ENCODE measurements at places on chromosomes 11 and 22.

- DNase-seq, result no peak
Measured at GRCh38 chr11:26321516-26321915, 10.4 kb upstream of the ANO3 start.

DNA sequence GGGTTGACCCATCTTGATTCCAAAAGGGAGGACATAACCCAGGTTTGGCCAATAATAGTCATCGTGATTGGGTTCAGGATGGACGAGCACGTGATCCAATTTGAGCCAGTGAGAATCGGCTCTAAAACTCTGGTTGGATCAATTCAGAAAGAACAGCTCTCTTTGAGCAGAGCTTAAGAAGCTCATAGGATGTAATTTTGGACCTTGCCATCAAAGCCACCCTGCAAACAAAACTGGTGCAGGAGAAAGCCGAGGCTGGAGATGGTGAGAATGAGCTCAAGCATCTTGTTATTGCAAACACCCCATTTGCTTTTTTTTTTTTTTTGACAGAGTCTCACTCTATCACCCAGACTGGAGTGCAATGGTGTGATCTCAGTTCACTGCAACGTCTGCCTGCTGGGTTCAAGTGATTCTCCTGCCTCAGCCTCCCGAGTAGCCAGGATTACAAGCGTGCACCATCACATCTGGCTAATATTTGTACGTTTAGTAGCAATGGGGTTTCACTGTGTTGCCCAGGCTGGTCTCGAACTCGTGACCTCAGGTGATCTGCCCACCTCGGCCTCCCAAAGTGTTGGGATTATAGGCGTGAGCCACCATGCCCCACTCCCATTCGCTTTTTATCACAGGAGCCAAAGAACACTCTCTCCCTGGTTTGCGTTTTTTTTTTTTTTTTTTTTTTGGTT, 13.8 kb upstream of the MIAT start:
- no peak for DNase-seq

GRCh38 chr11:130000552-130001176, 2.0 kb downstream of the PRDM10 start:
- no peak for DNase-seq

DNA sequence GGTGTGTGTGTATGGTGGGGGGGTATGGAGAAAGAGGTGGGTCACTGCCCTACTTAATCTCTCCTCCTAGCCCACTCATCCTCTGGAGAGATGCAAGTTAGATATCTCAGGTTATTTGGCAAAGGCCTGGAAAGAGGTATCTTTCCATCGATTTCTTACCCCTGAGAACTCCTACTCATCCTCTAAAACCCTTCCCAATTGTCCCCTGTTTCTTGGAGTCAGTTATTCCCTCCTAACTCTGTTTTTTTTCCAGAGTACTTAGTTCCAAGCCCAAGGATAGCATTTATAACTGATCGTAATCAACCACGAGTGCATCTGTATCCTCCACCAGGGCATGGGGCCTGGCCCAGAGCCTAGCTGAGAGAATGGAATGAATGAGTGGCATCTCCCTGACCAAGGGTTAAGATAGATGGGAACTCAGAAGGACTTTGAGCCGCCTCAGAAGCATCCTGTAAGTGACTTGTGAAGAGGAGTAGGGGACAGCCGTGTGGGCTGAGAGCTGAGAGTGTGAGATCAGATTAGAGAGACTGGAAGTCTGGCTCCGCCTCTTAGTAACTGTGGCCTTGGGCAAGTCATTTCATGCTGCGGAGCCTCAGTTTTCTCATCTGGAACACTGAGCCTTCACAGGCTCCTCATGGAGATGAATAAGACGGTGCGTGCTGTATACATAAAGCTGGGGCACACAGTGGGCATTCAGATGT, 16.2 kb downstream of the CD6 start:
- DNase-seq, result no peak

DNA sequence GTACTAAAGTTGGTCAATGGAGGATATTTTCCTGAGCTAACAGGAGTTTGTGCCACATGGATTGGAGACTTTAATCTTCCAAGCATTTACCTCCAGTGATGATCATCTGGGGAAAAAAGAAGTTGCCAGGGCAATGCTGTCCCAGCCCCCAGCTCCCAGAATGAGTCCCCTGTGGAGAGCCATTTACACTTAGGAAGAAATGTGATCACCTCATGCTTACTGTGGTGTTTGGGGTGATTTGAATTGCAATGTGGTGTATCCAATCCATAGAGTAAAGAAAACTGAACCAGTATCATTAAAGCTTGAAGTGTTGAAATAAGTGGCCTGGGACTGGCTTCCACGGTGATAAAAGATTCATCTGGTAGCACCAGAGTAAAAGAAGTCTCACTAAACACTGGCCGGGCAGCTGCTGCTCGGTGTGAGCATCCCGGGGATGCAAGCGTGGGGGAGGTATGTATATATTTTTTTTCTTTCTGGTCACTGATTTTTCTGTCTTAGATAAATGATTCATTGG, 117.2 kb upstream of the NTM start:
- no peak for DNase-seq

GRCh38 chr11:73913472-73913871, 36.7 kb downstream of the PAAF1 start:
- no peak for DNase-seq

DNA sequence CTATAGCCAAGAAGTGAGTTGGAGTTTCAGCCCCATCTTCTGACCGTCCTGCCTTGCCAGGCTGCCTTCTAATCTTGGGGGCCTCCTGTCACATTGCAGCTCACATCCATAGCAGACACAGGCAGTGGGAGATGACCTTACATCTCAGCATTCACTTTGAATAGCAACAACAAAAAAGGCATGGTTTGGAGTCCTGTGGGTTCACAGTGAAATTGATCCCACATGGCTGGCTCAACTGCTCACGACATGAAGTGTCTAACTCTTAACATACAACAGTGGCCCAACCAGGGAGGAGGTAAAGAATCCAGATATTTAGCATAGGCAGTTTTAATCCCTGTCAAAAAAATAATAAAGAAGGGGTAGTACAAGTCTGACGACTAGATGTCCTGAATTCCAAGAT, 38.1 kb downstream of the DBX1 start:
- DNase-seq, result no peak

DNA sequence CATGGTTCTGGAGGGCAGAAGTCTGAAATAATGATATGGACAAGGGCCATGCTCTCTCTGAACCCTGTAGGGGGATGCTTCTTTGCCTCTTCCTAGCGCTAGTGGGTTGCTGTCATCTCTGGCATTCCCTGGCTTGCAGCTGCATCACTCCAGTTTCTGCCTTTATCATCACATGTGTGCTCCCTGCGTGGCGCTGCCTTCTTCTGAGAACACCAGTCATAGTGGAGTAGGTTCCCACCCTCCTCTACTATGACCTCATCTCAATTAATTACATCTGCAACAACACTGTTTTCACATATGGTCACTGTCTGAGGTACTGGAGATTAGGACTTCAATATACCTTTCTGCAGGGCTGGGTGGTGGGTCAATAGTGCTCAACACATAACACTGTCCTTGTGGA, 402.3 kb upstream of the NARS2 start:
- DNase-seq, result no peak

DNA sequence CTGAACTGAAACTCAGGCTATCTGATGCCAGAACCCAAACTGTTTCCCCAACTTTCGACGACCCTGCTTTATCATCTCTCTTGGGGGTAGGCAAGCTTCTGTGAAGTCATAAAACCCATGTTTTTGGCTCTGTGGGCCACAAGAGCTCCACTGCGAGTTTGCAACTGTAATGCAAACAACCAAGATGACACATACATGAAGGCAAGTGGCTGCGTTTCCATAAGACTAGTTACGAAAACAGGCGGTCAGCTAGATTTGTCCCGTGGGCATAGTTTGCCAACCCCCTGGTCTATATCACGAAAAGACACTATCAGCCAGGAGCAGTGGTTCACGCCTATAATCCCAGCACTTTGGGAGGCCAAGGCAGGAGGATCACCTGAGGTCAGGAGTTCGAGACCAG, 37.5 kb downstream of the TPST2 start:
- DNase-seq, result no peak

GRCh38 chr22:20777420-20778177, 3.7 kb downstream of the SERPIND1 start:
- DNase-seq, result no peak

- DNase-seq, result no peak
Measured at GRCh38 chr22:49235463-49236300, 592.0 kb downstream of the BRD1 start.
